Activated CD4-positive, CD25-positive, alpha-beta regulatory T cell treated with anti-CD3 and anti-CD28 coated beads, Interleukin-2, amount 50 U/mL, for 72 hours (primary cell): ENCODE measurements at places on chromosomes 4 and X.

GRCh38 chrX:41391606-41392005 lies 55.5 kb upstream of the NYX start:
- no peak for DNase-seq

DNA sequence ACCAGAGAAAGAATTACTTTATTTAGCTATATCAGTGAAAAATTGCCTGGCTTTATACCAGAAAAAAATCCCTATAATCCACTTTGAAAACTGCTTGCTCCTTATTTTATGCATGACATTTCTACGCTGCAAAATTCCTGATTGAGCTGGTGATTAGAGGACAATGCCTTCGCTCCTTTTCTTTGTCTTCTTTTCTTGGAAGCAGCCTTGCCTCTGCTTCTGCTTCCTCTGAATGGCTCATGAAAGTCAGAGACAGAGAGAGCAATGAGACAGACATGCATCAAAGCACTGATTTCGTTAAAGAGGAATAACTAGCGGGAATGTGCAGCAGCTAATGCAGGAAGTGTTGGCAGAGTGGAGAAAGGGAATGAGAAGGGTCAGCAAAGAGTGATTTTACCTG lies 294.3 kb upstream of the IGFBP7 start:
- DNase-seq, result no peak

GRCh38 chr4:33493231-33493630 lies 2751.1 kb downstream of the ARAP2 start:
- DNase-seq, result no peak

DNA sequence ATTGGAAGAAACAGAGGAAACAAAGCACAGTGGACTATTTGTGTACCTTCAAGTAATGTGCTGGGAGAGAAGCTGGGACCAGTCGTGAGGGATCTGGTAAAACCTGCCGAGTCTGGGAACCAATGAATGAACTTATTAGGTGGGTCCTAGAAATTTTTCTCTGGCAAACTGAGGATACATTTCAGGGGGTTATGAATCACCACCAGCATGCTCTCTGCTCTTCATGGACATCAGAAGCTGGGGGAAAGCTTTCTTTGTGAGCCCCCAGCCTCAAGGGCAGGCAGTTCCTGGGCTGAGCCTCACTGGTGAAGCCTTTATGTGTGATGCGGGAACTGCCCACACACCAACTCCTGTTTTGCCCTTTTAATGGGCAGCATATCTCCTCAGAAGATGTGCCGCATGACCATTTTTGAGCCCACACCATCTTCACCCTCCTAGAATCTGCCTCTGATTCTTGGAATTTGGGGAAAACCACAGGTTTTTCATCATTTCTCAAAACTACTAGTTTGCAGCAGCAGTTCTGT lies 95.4 kb upstream of the ENPP6 start:
- DNase-seq, result no peak

DNA sequence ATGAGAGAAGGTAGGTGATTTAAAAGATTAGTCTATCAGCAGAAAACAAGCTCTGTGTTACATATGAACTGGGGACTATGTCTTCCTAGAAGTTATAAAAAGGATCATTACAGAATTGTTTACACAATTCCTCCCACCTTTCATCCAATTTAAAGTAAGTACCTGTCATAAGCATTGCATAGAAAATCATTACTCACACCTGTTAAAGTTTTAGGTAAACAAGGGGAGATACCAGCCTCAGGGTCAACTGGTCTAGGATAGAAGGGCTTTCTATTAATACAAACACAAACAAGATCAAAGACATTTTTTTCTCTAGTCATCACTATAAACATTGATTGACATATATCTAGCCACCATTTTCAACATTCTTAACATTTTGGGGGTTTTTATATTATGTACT lies 333.9 kb downstream of the ARHGAP24 start:
- DNase-seq, result no peak

DNA sequence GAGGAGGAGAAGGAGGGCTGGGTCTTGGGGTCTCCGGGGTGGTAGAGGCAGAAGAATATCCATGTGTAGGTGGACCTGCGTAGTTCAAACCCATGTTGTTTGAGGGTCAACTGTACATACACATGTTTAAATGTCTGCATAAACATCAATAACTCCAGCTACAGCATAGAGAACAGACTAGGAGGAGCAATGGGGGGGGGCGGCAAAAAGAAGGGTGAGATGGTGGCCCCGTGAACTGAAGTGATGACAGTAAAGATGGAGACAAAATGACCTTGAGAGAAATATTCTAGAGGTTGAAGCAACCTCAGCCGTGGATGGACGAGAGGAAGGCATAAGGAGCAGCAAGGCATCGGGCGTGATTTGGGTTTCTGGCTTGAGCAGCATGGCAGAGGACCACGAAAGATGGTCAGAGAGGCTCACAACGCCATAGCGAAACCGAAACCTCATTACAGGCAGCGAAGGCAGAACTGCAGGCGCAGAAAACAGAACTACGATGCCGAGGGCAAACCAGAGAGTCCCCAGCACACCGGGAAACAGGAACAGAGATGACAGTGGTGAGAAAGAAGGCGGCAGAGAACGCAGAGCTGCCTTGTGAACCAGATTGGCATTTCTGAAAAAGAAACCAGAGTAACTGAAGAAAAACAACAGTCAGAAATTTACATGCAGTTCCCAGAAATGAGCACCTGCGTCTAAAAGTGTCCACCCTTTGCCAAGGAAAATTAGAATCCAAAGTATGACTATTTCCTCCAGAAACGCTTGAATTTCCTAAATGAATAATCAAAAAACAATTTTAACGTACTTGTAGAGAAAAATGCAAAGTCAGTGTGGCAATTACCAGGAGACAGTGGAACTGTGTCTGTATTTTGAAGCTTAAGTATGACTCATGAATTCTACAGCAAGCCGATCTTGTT lies 50.3 kb upstream of the ENPP6 start:
- DNase-seq, result peak; percentile 71

DNA sequence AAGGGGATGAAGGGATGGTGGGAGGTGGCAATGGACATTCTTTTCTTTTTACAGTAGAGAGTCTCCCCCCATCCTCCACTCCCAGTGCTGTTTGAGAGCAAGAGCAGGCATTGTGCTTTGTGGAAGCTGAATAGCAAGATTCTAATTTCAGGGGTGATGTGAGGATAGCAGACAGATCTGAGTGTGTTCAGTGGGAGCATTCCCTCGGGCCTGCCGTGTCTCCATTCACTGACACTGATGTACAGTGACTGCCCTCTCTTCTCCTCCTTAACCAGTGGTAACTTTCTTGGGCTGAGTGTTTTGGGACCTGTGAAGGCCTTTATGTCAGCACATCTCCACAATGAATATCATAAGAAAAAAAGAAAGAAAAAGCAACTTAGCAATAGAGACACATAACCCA lies 396.6 kb upstream of the RPS6KA3 start:
- no peak for DNase-seq

DNA sequence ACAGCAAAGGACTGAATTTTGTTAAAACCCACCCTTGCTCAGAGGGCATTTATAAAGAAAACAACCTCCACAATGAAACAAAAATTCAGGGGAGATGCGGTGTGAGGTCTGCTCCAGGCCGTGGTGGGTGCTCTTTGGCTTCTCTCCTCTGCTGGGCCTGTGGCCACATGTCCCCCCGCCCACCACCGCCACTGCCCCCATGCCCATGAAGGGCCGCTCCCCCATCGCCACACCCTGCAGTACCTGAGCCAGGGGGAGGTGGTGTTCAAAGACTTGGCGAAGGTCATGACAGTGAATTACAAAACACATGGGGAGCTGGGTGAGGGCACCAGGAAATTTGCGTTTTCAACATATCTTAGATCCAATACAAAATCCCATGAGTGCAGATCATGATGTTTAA lies 14.2 kb upstream of the CFAP299 start:
- no peak for DNase-seq

- DNase-seq, result no peak
These were observed 512 bp upstream of the TMEM131L start for GRCh38 chr4:153465615-153466080.

- DNase-seq, result no peak
These were observed 156.6 kb upstream of the FTHL17 start for GRCh38 chrX:31228415-31228832.

GRCh38 chr4:155837203-155837796 lies 28.8 kb downstream of the ASIC5 start:
- no peak for DNase-seq

DNA sequence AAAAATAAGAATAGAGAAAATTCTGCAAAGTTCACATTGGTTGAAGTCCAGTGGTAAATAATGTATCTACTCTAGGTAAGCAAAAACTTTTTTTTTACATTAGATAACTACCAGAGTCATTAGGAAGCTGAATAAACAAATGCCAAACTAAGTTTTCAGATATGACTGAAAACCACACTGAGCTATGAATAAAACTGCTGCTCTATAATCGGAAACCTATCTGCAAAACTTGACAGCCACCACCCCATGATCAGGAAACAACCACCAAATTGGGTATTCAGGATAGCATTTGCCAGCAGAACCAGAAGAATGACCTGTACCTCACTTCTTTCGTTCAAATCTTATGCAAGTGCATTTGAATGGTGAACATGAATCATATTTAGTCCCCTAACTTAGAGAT lies 173.0 kb upstream of the TET2 start:
- DNase-seq, result no peak

DNA sequence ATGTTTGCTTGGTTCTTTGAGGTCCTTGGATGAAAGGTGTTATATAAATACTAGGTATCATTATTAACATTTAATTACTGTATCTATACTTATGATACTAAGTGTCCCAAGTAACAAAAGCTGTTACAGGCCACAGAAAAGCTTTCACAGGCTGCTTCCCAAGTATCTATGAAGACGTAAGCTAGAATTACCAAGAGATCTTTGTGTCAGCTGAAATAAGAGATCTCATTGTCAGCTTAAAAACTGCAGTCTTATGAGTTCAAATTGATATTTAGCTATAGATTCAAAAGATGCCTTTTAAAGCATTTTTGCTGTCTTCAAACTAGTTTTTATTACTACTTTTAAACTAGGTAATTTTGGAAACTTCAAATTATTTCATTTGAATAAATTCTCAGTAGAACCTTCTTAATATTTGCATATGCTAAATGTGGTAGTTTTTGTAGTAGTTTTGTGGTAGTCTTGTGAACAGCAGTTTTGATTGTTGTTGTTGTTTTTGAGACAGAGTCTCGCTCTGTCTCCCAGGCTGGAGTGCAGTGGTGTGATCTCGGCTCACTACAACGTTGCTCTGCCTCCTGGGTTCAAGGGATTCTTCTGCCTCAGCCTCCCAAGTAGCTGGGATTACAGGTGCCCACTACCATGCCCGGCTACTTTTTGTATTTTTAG lies 170.0 kb upstream of the RPL34 start:
- DNase-seq, result no peak

DNA sequence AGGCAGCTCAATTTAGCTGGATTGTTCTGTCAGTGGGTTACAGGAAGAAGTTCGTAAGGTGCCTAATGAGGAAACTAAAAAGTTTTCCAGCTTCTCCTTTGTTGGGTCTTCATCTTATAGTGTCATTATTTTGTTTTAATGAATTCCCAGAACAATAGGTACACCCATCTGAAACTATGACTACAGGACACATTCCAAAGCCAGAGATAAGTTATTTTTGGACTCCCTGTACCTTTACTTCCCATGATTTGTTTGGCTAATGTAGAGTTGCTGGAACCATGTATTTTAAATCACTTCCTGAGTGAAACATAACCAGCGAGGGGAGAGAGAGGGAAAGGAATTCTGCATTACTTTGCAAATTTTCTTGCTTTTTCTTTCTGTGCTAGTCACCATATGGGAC lies 114.0 kb downstream of the CLCN5 start:
- no peak for DNase-seq

- no peak for DNase-seq
These were observed 24.3 kb upstream of the PGM2 start for GRCh38 chr4:37802068-37802666.

GRCh38 chrX:18406531-18407266 lies 18.7 kb upstream of the CDKL5 start:
- DNase-seq, result no peak

DNA sequence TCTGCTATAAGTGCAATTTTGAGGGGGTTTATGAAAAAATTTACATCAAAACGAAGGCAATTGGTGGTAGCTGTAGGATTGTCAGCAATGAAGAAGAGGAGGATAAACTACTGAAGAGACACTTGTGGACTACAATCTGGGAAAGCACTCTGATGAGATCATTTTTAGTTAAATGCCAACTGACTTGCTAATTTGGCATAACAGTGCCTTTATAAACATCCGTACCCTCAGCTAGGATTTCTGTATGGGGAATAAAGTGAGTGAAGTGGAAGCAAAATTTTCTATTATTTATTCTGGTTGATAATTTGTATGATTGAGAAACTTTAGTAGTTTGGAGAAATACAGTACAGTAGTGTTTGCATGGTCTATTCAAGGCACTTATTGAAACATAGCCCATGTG lies 11.2 kb upstream of the GNRHR start:
- no peak for DNase-seq

DNA sequence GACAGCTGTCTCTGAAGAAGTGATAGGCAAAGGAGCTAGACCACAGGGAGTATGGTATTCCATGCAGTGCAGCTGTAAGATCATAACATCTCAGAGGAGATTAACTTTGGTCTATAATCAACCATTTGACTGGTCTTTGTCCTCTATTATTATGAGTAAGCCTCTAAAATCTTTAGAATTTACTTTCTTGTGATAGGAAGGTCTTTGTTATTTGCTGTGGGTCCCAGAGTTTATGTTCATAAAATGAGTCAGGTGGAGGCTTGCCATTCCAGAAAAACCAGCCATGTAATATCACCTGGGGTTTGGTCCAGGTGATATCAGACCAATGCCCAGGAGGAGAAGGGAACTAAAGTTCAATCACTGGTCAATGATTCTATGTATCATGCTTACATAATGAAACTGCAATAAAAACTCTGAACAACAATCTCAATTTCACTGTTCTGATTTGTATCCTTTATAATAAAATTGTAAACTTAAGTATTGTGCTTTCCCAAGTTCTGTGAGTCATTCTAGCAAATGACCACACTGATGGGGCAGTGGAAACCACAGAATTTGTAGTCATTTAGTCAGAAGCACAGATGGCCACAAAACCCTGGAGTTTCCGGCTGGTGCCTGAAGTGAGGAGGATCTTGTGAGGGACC lies 239.6 kb upstream of the TRAM1L1 start:
- DNase-seq, result no peak

DNA sequence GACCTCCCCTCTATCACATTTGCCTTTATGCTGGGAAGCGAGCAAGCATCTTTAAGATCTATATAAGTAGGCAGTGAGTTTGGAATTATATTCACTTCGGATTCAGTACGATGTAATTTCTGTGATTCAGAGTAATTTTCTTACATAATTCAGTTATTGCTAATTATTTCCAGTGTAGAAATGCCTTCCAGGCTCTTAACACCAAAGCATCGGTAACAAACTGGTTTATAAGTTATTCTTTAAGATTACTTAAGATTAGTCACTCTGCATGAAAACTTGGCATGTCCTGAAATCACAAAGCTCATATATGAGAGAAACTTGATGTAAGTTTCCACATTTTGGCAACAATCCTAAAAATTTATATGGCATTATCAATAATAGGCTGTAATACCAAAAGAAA lies 120.8 kb downstream of the ADAMTS3 start:
- DNase-seq, result no peak

GRCh38 chr4:146207410-146207809 lies 6.9 kb upstream of the REELD1 start:
- no peak for DNase-seq

GRCh38 chr4:168028970-168029597 lies 63.3 kb upstream of the ANXA10 start:
- no peak for DNase-seq

- DNase-seq, result no peak
These were observed 34.0 kb upstream of the CYBB start for GRCh38 chrX:37745835-37746217.

GRCh38 chrX:33330798-33331197 lies 119.4 kb upstream of the DMD start:
- DNase-seq, result no peak

- peak; percentile 58 for DNase-seq
These were observed 49.5 kb downstream of the PHEX start for GRCh38 chrX:22081475-22082092.
